ENCODE measurements at places on chromosomes 16 and 17. TPM values are rescaled to one million over a fixed set of nuclear protein-coding genes. Genes with fewer than 3 reads are reported as not detected.

The SLC35G6 gene
- total RNA-seq: not detected

The NDRG4 gene
- total RNA-seq: 0.69 TPM

The CD19 gene
- total RNA-seq: not detected

The ANKRD40CL gene
- total RNA-seq: not detected

The HSD3B7 gene
- total RNA-seq: 3.4 TPM

The TANC2 gene
- total RNA-seq: 10.1 TPM

The PDILT gene
- total RNA-seq: not detected

The TAC4 gene
- not detected for total RNA-seq

The CCNF gene
- 99.3 TPM for total RNA-seq

The EFCAB13 gene
- total RNA-seq: 3.5 TPM

The CCL4L2 gene
- total RNA-seq: not detected

The CA4 gene
- total RNA-seq: not detected

The SYT17 gene
- not detected for total RNA-seq

The GINS2 gene
- total RNA-seq: 49.3 TPM

The VMO1 gene
- not detected for total RNA-seq

The LAT gene
- 379 TPM for total RNA-seq

The CSH2 gene
- total RNA-seq: not detected

The GDPD1 gene
- 2.5 TPM for total RNA-seq

The TBX6 gene
- 1.2 TPM for total RNA-seq

The NPIPB13 gene
- total RNA-seq: 9.0 TPM

The SMIM22 gene
- total RNA-seq: not detected

The MT1F gene
- total RNA-seq: 19.6 TPM

The SLC52A1 gene
- 0.48 TPM for total RNA-seq

The CBX2 gene
- 4.6 TPM for total RNA-seq

Data from activated CD4-positive, alpha-beta T cell treated with anti-CD3 and anti-CD28 coated beads, Interleukin-2, amount 10 ng/mL, durations not matched to agents 7 days and 5 days (primary cell).